ENCODE measurements at places on chromosomes 4 and X.

- no peak for DNase-seq
Observed at GRCh38 chr4:176360446-176360845, 40.7 kb downstream of the SPCS3 start.

DNA sequence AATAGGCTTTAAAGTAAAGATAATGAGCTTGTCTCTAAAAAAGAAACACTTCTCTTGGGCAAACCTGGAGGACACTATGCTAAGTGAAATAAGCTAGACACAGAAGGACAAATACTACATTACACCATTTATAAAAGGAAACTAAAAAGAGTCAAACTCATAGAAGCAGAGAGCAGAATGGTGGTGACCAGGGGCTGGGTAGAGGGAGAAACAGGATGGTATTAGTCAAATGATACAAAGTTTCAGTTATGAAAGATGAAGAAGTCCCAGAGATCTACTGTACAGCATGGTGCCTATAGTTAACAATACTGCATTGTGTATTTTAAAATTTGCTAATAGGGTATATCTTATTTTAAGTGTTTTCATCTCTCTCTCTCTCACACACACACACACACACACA lies 28.5 kb downstream of the ACSL4 start:
- DNase-seq: no peak

DNA sequence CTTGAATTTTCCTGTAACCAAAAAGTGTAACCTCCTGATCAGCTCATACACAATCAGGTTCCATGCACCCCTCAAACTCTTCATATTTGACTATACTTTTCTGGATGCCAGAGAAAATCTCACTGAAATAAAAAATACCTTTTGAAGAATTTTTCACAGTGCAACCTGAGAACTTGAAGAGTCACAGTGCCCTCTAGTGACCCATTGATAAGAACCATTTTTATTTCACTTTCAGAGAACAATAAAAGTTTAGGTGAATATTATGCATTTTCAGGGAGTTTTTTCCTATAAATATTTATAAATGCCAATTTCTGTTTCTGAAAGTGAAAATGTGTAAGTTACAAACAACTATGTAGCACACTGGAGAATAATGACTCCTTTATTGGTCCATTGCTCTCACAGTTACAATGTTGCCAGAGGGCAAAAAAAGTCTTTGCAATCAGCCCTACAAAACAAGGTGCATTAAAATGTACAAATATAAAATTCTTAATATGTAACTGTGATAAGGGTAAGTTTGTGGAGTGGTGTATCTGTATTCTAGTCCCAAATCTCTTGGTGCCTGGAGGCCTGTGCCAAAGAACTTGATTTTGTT lies 153.6 kb upstream of the INTU start:
- no peak for DNase-seq

DNA sequence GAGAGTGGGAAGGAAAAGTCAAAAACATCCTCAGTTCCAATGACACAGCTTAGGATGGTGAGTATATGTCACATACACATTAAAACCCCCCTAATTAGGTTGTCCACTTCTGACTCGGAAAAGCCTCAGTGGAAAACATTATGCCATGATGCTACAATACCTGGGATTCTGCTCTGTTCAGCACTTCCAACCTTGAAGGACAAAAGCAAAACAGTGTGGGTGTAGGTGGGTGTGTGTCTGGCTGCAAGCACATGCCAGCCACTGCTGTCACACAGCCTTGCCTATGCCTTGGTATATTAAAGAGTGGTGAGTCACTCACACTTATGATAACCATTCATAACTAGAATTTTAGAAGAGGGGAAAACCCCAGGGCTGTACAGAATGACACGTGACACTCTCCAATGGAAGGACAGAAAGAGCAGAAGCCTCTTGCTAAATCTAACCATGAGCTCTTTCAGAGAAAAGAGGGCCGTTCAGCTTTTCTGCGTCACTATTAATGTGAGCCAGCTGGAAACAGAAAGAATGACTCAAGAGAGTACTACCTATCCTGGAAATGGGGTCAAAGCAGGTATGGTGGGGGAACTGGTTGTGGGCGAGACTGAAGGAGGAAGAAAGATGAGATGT lies 159.6 kb downstream of the TET2 start:
- DNase-seq: peak; percentile 37

GRCh38 chr4:186806679-186807421 lies 83.2 kb upstream of the FAT1 start:
- no peak for DNase-seq

GRCh38 chr4:73662709-73663546 lies 42.7 kb upstream of the RASSF6 start:
- DNase-seq: no peak

GRCh38 chrX:9656871-9657270 lies 108.8 kb downstream of the GPR143 start:
- no peak for DNase-seq

DNA sequence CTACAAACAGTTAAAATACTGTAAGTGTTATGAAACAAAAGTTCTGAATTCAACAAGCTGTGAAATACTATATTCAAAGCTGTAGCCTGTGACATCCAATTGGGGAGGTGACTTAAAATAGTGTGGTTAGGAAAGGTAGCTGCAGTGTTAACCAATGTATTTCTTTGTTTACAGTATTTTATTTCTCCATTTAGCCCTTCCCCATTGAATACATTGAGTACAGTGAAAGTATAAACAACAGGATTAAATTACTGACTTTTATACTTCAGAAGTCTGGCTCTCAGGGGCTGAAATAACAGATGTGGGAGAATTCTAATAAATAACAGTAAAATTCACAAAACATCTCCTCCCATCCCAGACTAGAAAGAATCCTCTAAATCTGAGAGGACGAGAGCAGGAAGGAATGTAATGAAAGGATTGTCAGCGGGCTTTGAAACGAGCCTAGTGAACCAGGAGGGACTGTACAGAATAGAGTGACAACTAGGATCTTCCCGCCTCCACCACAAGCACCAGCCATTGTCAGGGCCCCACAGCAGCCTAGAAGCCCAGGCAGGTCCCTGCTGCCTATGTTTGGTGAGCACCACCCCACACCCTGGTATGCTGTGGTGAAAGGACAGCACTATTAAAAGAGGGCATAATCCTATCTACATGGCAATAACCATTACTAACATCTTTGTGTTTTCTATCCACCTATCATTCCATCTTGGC lies 73.7 kb downstream of the SPCS3 start:
- DNase-seq: no peak

- DNase-seq: no peak
Observed at GRCh38 chrX:123771449-123772064, 38.7 kb upstream of the THOC2 start.

DNA sequence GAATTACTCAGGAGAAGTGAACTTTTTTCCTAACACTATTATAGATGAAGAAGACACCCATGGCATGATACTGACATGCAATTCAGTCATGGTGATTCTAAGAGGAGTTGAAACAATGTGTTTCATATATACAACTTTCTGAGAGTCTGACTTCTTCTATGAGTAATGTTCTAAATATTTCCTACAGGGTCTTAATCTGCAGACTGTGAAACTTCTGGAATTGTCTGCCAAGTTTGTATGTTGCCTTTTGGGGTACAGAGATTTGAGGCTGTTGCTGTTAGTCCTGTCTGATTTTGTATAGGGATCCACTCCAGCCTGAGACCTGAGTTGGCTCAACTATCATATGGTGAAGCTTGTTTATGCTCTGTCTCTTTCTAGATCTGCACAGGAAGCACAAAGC lies 160.6 kb upstream of the GATB start:
- DNase-seq: no peak

GRCh38 chr4:172986114-172986513 lies 182.5 kb upstream of the GALNT7 start:
- no peak for DNase-seq

- no peak for DNase-seq
Observed at GRCh38 chr4:24810871-24811631, 15.7 kb downstream of the SOD3 start.

DNA sequence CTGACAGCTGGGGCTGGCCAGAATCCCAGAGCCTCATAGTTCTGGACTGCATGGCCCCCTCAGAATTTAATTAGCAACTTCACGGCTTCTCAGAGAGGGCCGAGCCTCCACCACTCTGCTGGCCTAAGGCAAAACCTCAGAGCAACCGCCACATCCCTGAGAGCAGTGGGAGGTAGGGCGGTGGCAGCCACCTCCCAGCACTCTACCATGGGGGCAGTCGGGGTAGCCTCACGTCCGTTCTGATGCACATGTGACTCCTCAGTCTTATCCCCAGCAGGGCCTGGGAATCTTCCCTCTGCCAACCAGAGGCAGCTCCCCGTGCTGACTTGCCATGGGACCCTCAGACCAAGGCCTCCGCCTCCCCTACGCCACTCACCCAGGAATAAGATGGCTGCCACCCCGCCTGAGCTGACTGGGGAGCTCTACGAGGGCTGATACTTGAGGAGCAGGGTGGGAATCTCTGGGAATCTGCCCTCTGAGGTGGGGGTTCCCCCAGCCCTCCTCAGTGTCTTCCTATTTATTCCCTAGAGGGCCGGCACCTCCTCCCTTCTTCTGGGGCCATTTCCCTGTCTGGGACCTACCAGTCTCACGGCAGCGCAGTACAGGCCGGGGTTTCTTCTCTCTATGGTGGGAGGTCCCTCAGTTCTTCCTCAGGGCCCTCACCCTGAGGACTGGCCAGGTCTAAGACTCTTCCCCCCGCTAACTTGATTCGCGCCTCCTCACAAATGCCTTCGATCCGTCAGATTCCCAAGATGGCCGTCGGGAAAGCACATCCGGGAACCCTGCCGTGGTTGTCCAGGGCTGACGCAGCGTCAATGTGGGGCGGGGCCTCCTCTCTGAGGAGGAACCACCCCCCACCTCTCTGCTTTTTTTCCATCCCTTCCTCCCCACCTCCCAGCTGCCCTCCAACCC lies at the start of gene MAGEC2:
Gene MAGEC2, minus strand, starts transcription at position 769 of the 912 bp plus-strand sequence. CDS start 1,303 bp downstream, outside the sequence.
- no peak for DNase-seq

DNA sequence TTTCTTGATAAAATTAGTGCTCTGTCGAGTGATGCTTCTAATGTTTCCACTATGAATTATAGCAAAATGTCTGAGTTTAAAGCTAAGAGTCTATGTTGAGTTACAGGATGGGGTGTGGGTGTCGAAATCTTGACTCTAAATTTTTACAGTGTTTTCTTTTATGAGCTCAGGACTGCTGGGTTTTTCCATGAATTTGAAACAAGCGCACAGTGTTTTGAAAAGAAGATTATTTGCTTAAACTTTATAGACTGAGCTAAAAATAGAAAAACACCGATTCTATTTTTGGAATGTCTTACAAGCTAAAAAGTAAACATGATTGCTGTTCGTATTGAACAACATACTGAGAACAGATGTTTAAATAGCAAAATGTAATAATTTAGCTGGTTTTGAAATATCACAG lies 7.5 kb downstream of the PTTG2 start:
- DNase-seq: no peak

DNA sequence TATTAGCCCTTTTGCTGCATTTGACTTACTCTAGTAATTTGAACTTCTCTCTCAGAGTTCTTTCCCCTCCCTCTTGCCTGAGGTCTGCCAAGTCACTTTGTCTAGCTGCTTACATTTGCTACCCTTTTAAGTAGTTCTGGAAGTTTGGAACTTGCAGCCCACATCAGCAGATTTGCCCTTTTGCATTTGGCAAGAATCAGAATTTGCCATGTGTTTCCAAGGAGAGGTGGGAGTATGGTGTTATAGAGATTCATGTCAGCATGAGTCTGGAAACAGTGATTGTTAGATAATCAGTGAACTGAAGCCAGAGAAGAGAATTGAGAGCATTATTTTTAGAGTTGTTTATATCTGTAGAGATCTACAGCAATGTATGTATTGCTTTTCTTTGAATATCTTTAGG lies 52.1 kb downstream of the KLHL34 start:
- no peak for DNase-seq

- DNase-seq: no peak
Observed at GRCh38 chrX:9204560-9204959, 170.6 kb upstream of the FAM9B start.

DNA sequence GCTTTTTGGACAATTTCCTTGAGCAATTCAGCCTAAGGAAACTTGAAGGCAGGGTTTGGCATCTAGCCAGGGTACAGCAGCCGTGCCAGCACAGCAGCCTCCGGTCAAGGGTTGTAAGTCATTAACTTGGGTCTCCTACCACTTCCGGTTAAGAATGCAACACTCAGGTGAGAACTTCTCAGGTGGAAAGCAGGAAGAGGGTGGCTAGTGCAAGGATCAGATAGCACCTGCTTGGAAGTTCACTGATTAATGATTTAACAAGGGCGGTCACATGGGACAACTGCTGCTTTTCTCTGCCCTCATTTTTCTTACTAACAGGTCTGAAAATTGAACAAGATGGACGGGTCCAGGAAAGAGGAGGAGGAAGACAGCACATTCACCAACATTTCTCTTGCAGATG lies 30.1 kb upstream of the SCOC start:
- DNase-seq: no peak

DNA sequence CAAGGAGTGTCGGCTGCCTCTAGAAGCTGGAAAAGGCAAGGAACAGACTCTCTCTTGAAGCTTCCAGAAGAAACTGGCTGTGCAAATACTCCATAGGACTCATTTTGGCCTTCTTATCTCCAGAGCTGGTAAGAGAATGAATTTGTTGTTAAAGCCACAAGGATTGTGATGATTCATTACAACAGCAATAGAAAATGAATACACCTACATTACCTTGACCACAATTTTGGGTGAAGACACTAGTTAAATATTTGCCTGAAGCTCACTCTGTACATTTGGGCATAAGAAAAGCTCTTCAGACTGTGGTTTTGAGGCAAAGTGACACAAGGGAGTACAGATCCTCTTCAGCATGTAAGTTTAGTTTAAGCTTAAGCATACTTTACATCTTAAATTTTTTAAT lies 134.5 kb upstream of the TLL1 start:
- no peak for DNase-seq

DNA sequence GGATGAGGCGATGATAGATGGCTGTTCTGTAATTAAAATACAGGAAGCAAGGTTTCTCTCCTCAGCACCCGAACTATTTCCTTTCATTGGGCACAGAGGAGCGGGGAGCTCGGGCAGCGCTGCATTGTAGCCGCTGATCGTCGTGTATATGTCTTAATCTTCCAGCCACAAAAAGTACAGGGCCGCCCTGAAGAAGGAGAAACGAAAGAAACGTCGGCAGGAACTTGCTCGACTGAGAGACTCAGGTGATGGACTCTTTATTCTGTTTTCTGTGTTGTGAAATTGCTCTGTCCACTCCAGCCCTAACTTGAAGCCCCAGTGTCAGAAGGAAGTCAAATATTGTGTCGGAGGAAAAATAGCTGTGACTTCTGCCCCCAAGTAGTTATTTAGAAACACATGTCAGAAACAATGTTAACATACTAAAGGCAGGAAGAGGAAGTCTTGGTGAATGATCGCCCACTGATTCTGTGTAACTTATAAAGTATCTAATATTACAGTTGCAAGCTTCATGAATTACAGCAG lies 546 bp downstream of the ZRSR2 start:
- DNase-seq: no peak

GRCh38 chr4:152110780-152111179 lies 350.0 kb upstream of the GATB start:
- DNase-seq: no peak

GRCh38 chr4:158850800-158851644 lies 82.2 kb downstream of the FNIP2 start:
- DNase-seq: no peak

- DNase-seq: no peak
Observed at GRCh38 chrX:147183161-147183560, 368.6 kb upstream of the CXorf51A start.
